ENCODE measurements at places on chromosomes 1 and 21.

DNA sequence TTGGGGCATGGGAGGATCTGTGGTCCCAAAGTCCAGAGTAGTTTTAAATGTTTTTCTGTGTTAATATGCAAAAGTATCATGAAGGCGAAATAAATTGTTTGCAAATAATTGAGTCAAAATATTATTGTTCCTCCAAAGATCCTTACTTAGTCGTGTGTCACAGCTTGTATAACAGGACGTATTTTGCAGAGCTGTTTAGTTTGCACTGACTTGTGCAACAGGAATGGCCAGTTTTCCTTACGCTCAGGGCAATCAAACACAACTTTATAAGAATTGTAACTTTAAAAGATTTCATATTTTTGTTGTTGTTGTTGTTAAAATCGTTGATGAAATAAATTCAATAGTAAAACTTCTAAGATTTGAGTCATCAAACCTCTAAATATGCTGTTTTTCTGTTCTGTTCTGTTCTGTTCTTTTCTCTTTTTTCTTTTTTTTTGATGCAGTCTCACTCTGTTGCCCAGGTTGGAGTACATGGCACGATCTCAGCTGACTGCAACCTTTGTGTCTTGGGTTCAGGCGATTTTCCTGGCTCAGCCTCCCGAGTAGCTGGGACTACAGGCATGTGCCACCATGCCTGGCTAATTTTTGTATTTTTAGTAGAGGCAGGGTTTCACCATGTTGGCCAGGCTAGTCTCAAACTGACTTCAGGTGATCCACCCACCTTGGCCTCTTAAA, 60.6 kb downstream of the UCK2 start:
- no peak for DNase-seq

DNA sequence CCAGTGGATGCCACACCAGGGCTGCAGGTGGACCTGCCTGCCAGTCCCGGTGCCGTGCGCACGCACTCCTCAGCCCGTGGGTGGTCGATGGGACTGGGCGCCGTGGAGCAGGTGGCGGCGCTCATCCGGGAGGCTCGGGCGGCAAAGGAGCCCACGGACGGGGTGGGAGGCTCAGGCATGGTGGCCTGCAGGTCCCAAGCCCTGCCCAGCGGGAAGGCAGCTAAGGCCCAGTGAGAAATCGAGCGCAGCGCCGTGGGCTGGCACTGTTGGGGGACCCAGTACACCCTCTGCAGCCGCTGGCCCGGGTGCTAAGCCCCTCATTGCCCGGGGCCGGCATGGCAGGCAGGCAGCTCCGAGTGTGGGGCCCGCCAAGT, 1171.8 kb upstream of the B3GALT2 start:
- no peak for DNase-seq

- no peak for DNase-seq
Measured at GRCh38 chr1:237038211-237038610, 3.8 kb upstream of the RYR2 start.

GRCh38 chr1:66773227-66773626, 21.0 kb downstream of the DYNLT5 start:
- no peak for DNase-seq

DNA sequence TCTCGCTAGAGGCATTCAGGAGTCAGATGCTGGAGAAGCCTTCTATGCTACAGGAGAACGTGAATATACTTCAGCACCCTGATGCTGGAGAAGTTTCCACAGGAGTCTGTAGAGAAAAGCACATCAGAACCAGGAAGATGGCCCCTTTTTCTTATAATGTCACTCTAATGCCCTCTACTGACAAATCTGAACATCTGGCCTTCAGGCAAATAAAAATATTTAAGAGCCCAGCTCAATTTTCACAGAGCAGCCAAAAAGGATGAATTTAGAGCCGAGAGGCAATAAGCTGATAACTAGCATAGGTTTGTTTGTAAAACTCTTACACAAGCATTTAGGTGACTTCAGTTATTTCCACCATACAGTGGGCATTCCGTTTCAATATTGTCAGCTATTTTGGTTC, 3.8 kb upstream of the RRP15 start:
- no peak for DNase-seq

- DNase-seq, result no peak
Measured at GRCh38 chr1:10640843-10641553, 155.4 kb downstream of the CASZ1 start.

- DNase-seq, result no peak
Measured at GRCh38 chr1:199657449-199657848, 370.1 kb upstream of the NR5A2 start.

GRCh38 chr1:173418107-173418985, 58.8 kb upstream of the PRDX6 start:
- DNase-seq, result no peak

- DNase-seq, result no peak
Measured at GRCh38 chr1:92461364-92462097, 25.2 kb downstream of the GFI1 start.

GRCh38 chr1:37288900-37289299, 185.5 kb upstream of the ZC3H12A start:
- no peak for DNase-seq

DNA sequence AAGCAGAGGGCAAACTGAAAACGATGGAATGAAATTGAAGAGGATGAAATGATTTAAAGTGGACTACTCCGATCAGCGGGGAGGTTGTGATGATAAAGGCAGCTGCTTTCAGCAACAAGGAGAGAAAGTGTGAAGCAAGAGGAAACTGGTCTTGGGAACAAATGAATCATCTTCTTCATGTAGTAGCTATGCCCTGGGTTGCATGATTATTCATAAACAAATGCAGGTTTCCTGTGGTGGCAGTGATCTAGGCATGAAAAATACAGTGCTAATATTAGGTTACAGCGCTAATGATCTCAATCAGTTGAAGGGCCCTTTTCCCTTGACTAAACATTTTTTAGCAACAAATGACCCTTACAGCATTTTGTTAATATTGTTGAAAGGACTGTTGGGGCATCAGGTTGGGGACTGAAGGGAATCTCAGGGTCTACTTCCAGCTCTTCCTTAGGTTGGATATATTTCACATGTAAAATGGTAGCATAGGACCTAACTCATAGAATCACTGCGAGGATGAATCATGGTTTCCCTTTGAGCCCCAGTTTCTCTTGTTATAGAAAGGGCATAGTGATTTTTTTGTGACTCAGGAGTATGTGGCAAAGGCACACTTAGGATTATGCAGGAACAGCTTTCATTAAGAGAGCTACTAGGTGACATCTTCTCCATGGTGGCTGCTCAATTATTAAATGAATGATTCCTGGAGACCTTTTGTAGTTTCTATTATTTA, 1.9 kb upstream of the ZFYVE9 start:
- no peak for DNase-seq

GRCh38 chr1:180219776-180220175, 10.3 kb upstream of the LHX4 start:
- no peak for DNase-seq

DNA sequence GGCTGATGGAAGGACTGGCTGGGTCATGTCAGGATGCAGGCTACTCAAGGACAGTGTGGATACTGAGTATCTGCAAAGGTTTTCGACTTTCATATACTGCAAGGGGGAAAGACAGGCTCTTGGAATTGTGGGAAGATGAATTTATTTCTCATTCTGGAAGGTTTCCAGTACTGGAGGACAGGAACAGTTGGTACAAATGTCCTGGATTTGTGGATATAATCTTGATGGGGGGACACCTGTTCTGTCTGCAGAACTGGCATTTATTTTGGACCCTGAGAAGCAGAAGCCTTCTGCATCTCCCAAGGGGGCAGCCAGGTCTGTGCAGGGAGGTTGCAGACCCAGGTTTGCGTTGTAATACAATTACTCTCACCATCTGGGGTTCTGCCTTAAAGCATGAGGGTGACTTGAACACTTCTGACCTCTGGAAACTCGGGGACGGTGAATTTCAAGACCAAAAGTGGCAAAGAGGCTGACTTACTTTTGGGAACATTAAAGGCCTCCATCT, 65.8 kb downstream of the NOS1AP start:
- no peak for DNase-seq

GRCh38 chr1:48196237-48196636, 26.3 kb upstream of the SLC5A9 start:
- no peak for DNase-seq

- DNase-seq, result no peak
Measured at GRCh38 chr1:102858695-102859094, 249.6 kb downstream of the COL11A1 start.

GRCh38 chr1:228006786-228007048, at the start of gene WNT3A:
Gene WNT3A (plus strand): TSS chr1:228006998. CDS start chr1:228007129, 131 bp downstream.
- no peak for DNase-seq

DNA sequence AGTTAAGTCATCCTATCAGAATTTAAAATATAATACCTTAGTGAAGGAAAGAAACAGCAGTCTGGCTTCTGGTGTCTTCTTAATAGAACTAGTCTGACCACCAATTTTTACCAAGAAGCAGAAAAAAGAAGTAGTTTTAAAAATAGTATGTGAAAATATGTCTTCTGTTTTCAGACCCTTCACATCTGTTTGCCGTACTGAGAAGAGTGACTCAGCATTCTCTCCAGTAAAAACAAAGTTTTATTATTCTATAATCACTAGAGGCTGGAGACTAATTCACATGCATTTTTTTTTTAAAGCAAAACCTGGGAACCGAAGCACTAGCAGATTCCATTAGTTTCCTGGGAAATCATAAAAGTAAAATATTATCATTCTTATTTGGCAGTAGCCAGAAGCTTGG, 163.8 kb downstream of the COL24A1 start:
- DNase-seq, result no peak

DNA sequence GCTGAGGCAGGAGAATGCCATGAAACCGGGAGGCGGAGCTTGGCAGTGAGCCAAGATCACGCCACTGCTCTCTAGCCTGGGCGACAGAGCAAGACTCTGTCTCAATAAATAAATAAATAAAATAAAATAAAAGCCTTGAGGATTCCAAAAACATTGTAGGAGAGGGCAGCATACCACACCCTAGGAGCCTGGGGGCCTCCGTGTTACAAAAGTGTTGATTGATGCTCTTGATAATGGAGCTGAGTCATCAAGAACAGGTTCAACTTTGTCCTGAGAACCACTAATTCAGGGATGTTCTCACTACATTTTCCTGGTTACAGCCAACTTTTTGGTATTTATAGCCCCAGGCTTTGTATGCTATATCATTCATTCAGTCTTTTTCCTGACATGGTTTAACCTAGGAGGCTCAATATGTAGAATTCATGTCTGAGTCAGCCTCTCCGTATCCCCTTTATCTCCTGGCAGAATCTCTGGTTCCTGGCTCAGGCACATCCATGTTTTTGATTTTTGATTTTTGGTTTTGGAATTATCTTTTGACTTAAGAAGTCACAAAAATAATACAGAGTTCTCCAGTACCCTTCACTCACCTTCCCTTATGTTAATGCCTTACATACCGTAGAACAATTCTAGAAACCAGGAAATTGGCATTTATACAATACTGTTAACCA, 69.4 kb downstream of the LRRC8D start:
- DNase-seq, result no peak

- no peak for DNase-seq
Measured at GRCh38 chr1:150807249-150808023, 624 bp downstream of the CTSK start.

GRCh38 chr1:47323599-47324031, 9.7 kb upstream of the STIL start:
- no peak for DNase-seq

GRCh38 chr1:218809625-218810024, 364.1 kb upstream of the LYPLAL1 start:
- no peak for DNase-seq

DNA sequence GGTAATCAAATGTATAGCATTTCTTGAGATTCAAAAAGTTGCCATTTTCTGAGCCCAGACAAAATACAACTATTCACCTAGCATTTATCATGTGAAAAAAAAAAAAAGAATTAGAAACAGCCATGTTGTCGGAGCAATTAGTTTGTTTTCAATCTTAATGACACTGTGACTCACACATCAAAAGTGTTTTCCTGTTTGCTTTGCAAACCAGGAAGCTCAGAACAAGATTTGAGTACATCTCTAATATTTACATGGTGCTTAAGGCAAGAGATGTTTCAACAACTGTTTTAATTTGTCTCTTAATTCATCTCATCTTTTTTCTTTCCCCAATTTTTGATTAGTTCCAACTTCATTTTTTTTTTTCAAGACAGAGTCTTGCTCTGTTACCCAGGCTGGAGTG, 62.5 kb upstream of the CAPZB start:
- no peak for DNase-seq

- DNase-seq, result no peak
Measured at GRCh38 chr1:180482425-180483275, 19.7 kb downstream of the ACBD6 start.
